Heart left ventricle (tissue), 16 donors: ENCODE measurements at places on chromosomes 7 and 10. TPM values are rescaled to one million over a fixed set of nuclear protein-coding genes. Genes with fewer than 3 reads are reported as not detected.

DNA sequence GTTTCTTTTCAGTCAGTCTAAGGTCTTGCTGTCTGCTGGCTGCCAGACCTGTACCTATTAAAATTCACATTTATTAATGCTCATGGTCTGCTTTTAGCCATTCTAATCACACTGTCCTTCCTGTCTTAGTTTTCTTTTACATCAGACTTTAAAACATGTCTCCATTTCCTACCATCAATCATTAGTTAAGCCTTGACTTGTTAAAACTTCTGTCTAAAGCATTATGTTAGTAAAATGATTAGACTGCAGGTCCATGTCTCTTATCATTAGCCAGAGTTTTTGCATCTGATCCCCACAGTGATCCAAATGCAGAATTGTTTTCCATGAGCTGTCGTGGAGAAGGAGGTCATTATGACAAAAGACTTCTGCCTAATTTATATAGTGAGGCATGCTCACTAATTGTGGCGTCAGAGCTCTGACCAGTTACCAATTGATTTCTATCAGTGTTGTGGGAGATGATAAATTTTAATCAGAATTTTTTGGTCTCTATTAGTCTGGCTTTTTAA, 226.5 kb downstream of the DKK1 start:
- no peak overlapping the region for H3K4me3 ChIP-seq
- no peaks in the 10 kb centered on the region for H3K4me1 ChIP-seq
- no peak overlapping the region for H3K27ac ChIP-seq
- no peaks in the 10 kb centered on the region for H3K36me3 ChIP-seq
- no peak for DNase-seq
- no peaks in the 10 kb centered on the region for H3K27me3 ChIP-seq

GRCh38 chr7:19404912-19405329, 259.7 kb upstream of the FERD3L start:
- H3K36me3 ChIP-seq = no peaks in the 10 kb centered on the region
- no peaks in the 10 kb centered on the region for H3K4me1 ChIP-seq
- no peak for DNase-seq
- H3K27me3 ChIP-seq = no peaks in the 10 kb centered on the region

- no peak overlapping the region for H3K4me3 ChIP-seq
- H3K4me1 ChIP-seq = no peaks in the 10 kb centered on the region
- no peak overlapping the region for H3K27ac ChIP-seq
- H3K27me3 ChIP-seq = no peaks in the 10 kb centered on the region
Observed at GRCh38 chr7:67923286-67923685, 926.7 kb downstream of the TYW1 start.

Gene GPR15LG
- total RNA-seq = not detected

- DNase-seq = no peak
- no peaks in the 10 kb centered on the region for H3K4me1 ChIP-seq
Observed at GRCh38 chr7:127759945-127760421, 108.0 kb downstream of the SND1 start.
